Testis (tissue), 5 donors: ENCODE measurements at places on chromosomes 3 and 15. TPM values are rescaled to one million over a fixed set of nuclear protein-coding genes. Genes with fewer than 3 reads are reported as not detected.

GRCh38 chr15:40763801-40764628, at the start of gene GCHFR:
Gene GCHFR, plus strand, starts transcription at chr15:40764068. Its CDS starts 113 bp downstream, at chr15:40764181.
- peak; percentile 75 for DNase-seq

DNA sequence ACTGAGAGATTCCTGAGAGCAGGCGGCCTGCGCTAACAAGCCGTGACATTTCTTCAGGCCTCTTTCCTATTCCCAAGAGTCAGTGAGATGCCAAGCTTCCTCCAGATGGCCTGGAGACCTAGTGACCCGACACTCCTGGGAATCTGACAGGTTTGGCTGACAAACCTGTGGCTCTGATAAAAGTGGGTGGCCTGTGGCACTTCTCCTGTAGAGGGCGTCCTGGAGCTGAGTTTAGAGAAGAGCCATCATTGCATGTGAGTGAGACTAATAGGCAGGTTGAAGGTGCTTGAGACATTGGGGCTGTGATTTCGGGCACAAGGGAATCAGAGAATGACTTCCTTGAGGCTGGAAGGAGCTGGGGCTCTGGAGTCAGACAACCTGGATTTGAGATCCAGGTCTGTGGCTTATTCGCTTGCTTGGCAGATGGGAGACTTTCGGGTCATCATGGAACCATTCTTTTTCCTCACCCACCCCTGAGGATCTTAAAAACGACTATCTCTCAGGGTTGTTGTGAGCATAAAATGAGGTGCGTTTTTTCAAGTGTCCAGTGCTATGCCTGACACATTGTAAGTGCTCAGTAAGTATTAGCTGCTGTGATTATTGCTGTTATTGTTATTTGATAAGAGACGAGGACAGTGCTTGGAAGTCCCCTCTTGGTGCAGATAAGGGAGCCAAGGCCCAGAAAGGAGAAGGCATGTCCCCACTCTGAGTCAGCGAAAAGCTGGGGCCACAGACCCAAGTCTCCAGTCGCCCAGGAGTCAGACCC, 77.2 kb downstream of the SCN10A start:
- peak; percentile 78 for DNase-seq

- DNase-seq = no peak
Measured at GRCh38 chr15:57477736-57478522, 101.6 kb downstream of the CGNL1 start.

GRCh38 chr15:91921843-91922198, 68.3 kb downstream of the SLCO3A1 start:
- no peak for DNase-seq

DNA sequence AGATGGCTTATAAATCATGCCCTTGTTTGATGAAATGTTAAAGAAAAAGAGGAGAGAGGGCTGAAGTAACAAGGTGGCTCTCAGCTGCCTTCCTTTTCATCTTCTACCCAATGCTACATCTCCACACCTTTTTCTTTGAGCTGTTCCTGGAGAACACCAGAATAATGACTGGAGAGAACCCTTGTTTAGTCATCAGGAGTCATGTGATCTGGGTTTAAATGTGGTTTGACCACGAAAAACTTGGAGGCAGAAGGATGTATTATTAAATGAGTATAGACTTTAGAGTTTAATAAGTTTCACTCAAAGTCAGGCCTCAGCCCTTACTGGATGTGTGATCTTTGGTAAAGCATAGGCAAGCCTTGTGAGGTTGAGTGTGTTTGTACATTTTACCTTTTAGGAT, 230.3 kb upstream of the TBL1XR1 start:
- no peak for DNase-seq

GRCh38 chr3:18334837-18335601, 90.1 kb downstream of the SATB1 start:
- DNase-seq = no peak

The QTRT2 gene
- 24.0 TPM for total RNA-seq

GRCh38 chr15:90190606-90191343, 10.4 kb upstream of the SEMA4B start:
- DNase-seq = no peak

- peak; percentile 54 for DNase-seq
Measured at GRCh38 chr15:44711743-44712345, 527 bp downstream of the B2M start.

DNA sequence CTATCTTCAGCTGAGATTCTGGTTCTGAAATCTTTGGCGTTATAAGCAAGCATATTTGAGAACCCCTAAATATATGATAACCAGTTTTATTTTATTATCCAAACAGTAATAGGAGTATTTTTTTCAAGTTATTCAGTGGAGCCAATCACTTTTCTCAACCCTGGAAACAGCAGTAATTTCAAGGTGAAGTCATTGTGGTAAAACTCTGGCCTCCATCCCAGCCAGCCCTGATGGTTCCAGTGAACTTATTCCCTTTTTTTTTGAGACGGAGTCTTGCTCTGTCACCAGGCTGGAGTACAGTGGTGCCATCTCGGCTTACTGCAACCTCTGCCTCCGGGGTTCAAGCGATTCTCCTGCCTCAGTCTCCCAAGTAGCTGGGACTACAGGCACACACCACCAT, 545.4 kb upstream of the IL12A start:
- no peak for DNase-seq

The SUCNR1 gene
- not detected for total RNA-seq

DNA sequence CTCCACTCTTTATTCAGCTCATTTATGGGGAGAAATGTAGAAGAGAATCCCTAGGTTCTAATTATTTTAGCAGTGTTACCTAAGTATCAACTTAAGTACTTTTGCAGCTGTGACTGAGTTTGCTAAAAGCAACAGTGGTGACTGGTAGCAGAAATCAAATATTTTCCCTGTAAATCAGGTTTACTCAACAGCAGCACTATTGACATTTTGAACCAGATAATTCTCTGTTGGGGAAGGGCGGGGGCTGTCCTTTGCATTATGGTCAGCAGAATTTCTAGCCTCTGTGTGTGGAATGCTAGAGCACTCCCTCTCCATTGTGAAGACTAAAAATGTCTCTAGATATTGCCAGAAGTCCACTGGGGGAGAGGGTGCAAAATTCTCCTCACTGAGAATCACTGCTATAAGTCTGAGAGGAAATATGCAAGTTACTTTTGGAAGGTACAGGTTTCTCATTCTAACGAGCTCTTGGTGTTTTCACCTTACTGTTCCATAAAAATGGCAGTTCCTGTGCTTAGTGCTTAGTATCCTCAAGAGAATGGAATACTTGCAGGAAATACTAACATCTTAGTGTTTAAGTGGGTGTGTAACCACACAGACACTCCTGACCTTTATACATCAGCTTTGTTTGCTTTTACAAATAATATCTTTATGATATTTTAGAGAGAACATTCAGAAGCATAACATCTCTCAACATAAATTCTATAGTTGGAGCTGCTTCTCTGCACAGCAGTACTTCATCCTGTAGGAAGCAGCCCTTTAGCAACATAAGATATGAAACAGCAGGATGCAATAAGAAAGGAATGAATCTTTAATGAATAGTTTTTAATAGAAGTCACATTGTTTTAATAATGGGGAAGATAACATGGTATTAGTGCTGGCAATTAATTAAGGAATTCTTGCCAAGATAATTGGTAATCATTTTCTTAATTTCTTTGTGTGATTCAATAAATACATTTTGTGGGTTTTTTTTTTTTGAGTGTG, 246.5 kb upstream of the GOLIM4 start:
- DNase-seq = no peak

DNA sequence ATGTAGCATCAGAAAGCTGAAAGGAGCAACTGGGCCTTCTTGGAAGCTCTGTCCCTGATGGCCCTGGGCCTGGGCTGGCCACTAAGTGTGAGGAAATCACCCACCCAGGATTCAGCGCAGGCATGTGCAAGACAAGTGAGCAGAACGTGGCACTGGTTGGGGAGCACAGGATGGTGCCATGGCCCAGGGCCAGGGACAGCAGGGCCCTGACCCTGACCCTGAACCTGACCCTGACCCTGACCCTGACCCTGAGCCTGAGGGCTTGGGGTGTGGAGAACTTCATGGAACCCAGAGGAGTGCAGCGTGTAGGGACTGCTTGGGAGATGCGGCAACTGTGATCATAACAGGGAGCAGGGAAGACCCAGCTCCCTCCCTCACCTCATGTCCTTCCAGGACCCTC, 5.9 kb upstream of the ALDH1L1 start:
- DNase-seq = no peak

GRCh38 chr15:55549305-55549704, 38.8 kb downstream of the PYGO1 start:
- no peak for DNase-seq

GRCh38 chr3:109028753-109029152, 75.1 kb upstream of the GUCA1C start:
- DNase-seq = no peak

DNA sequence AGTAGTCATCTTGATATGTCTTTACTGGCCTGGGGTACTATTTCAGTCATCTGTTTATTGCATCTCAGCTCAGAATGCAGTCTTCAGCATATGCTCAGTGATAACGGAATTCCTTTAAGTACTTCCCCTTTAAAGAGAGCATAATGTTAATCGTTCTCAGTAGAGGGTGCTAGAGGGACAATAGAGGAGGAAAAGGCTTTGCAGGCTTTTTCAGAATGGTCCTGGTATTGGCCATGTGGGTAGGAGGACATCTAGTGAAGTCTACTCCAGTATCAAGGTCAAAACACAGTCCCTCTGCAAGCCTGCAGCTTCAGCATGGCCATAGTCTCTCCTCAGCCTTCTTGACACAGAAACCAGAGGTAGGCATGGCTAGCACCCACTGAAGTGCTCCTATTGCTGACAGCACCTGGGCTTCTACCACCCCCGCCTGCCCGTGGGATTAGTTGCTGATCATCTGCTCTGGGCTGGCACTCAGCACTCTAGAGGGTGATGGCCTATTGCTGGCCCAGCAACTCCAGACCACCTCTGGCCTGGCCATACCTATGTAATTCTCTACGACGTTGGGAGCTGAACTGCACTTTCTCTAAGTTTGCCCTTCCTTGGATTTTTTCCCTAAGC, 65.4 kb downstream of the KCNH8 start:
- DNase-seq = no peak

The MST1R gene
- total RNA-seq = 11.2 TPM

DNA sequence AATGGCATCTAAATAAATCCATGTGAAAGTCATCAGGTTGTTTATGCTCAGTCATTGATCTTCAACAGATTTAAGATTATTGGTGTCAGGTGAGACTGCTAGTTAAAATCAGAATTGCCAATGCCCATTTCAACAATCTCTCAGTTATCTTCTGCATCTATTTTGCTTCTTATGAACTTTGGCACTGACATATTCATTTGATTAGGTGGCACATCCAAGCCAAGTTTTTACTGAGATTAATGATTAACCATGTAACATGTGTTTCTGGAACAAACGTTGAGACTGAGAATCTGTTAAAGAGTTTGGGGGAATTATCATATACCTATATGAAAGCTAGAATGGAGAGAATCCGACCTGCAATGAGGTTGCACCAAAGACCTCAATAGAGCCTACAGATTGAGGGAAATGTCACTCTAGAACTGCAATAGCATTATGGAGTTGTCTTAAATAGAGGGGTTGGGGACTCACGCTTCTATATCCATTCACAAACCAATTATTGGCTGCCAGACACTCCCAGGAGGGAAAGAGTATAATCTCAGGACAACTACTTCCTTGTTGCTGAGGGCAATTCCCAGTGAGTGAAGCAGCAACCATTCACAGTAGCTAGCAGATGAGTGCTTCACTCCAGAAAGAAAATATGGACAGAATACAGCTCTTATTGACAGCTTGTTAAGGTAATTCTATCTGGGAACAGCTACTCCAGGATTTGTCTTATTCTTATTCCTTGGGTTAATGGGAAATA, 891.3 kb downstream of the SQOR start:
- no peak for DNase-seq

- DNase-seq = no peak
Measured at GRCh38 chr3:131326307-131326706, 55.3 kb upstream of the NUDT16 start.

DNA sequence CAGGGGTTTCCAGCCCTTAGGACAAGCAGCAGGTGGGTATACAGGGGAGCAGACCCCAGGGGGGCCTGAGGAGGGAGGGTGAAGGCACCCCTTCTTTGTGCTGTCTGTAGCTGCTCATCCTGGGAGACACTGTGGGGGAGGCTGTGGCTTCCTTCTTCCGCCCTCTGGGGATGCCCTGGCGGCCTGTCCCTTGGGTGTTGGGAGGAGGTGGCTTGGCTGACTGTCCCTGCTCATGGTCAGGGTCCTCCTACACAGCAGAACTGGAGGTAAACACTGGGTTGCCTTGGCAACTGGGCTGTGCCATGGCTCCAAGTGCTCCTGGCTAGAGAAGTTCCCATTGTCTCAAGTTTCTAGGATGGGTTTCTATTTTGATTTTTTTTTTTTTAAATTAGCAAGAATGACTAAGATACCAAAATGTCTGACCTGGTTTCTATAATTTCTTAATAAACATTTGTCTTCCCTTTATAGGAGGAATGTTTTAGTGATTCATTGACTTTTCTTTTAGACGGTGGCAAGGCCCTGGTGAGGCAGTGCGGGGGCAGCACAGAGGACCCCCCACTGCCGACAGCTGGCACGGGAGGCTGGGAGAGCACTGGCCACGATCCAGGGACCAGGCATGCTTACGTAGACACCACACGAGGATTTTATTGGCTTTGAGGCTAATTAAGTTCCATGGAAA, 12.4 kb downstream of the KLF13 start:
- peak; percentile 95 for DNase-seq

- no peak for DNase-seq
Measured at GRCh38 chr3:171315101-171315500, 145.1 kb downstream of the TNIK start.
